ENCODE measurements at places on chromosomes 7 and 10.

GRCh38 chr10:132488231-132488821, 49.3 kb upstream of the INPP5A start:
- DNase-seq = no peak

- no peak for DNase-seq
These were observed 1.8 kb upstream of the GLI3 start for GRCh38 chr7:42238709-42239366.

GRCh38 chr10:131678171-131678570, 222.6 kb upstream of the PPP2R2D start:
- no peak for DNase-seq

DNA sequence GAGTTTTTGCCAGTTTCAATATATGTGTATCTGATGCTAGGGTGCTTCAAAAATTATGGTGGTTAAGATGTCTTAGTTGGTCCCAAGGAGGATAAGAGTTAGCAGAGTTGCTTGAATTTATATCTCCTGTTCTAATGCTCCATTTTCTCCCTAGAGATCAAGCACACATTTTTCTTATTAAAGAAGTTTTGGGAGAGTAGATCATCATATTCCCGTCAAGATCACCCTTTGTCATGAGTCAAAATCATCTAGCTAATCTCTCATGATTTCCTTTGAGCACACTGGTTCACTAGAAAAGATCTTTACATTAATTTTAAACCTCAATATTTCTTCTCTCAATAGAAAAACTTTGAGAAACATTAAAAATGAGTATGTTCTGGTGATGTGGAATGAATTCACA, 429.9 kb upstream of the SEMA3A start:
- DNase-seq = no peak

DNA sequence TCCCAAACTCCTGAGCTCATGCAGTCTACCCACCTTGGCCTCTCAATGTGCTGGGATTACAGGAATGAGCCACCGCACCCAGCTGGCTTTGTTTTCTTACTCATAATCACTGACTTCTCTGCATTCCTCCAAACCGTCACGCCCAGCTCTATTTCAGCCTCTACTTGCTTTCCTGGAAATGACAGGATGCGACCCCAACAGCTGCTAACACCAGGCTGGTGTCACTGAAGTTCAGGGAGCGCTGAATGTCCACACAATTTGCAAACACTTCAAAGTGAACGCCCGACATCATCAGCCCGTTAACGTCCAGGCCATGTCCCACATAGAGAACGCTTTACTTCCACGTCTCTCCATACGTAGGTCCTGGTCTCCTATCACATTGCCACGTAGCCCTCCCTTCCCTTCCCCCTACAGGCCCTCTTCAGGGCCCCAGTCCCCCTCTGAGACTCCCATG, 12.8 kb upstream of the PROSER2 start:
- no peak for DNase-seq

- no peak for DNase-seq
These were observed 113.8 kb upstream of the ADO start for GRCh38 chr10:62690703-62691102.

DNA sequence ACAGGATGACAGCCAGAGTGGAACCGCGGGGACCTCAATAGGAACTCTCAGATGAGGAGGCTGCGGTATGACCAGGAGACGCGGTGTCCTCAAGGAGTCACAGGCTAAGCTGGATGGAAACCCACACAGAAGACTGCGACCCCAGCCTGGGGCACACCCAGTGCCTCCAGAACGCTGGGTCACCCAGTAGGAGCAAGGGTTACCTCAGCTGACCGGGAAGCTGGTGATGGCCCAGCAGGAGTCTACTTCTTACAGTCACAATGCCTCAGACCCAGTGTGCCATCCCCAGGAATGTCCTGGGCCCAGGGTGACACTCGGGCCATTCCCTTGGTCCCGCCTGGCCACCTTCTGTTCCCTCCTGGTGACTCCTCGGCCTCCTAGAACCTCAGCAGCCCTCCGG, 29.9 kb downstream of the CNPY1 start:
- DNase-seq = no peak

GRCh38 chr10:121675344-121675743, 77.1 kb upstream of the FGFR2 start:
- no peak for DNase-seq

DNA sequence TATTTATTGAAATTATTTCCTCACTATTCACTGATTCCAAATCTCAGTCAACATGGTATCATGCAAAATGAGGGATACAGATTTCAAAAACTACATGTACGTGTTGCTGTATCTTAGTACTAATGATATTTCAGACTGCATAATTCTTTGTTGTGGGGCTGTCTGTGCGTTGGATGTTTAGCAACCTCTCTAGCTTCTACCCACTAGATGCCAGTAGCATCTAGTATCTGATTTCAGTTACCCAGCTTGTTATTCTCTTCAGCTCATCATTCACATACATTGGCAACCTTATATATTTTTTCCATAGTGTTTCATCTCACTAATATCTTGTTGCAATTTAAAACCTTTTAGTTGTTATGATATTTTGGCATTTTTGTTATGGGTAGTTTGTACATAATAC, 22.5 kb upstream of the WASL start:
- DNase-seq = no peak

DNA sequence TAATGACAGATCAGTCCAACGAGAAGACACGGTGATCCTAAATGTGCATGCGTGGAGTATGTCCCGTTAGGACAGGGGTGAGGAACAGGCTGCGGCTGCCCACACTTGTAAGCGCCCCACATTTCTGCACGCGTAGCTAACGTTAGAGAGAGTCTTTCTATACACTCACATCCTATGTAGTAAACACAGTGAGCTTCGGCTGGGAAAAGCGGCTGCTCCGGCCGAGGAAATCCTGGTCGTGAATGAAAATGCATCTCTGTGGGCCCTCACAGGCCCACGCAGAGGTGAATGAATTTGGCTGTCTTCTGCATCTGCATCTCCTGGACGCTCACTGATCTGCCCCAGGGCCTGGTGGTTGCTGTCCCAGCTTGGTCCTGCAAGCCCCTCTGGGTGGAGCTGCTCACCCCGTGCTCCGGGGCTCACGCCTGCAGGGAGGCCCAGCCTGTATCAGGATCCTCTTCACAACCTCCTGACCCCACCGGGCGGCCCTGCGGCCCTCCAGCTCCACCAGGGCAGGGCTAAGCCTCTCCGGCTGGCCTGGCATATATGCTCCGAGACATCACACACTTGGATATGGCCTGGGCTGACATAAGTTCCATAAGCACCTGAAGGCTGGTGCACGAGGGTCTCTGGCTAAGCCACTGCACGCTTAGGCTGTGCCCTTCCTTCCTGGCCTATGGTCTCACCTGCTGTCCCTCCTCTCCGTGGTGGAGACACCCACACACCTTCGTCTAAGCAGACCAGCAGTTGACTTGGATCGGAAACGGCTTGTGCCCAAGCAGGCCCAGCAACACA, 117.9 kb upstream of the DIP2C start:
- DNase-seq = no peak

DNA sequence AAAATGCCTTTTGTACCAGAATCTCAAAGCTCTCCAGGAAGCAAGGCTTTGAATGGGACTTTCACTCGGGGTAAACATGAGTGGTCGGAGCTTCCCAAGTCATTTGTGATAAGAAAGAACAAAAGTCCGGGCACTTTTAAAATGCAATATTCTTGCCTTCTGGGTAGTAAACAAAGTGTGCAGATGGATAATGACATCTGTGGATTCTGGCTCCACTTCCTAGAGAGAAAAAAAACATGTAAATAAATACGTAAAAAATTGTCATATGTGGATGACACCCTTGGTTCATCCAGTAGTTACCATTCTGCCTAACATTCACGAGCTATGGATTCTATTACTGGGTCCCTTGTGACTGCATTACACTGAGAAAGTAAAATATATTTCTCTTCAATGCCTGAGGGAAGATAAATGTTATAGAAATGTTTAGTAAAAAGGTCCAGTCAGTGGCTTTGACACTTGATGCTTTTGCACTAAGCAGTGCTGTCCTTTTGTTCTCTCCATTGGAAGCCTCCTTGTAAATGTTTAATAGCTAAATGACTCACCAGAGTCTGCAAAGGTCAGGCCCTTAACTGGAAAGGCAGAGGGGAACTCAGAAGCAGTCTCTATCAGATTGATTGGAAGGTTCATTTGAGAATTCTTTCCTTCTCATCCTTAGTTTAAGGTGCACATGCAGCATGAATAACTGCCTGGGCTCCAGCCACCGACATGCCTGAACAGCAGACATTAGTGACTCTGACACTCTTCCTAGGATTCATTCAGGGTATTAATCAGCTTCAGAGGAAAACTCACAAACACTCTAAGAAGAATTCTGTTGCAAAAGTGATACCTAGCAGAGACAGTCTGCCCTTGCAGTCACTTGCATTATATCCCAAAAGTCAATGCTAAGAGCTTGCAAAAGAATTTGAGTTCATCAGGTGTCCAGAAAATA, 11.7 kb upstream of the EDRF1 start:
- DNase-seq = no peak

GRCh38 chr10:32982293-32982709, 24.3 kb upstream of the ITGB1 start:
- DNase-seq = no peak

DNA sequence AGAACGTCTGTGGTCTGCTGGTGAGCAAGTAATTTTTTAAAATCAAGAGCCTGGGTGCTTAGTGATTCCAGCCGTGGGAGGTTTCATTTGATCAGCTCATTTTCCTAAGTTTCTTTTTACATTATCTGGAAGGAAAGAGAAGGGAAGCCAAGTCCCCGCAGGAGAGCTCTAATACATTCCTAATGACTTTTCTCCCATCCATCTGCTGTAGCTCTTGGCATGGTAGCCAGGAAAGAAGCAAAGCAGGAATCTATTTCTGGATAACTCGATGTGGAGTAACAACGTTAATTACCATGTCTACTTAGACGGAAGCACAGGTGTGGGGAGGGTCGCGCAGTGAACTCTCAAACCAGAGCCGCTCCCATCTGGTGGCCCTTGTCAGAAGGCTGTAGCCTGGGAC, 121.9 kb downstream of the PAXIP1 start:
- no peak for DNase-seq

- peak; percentile 69 for DNase-seq
These were observed 105.5 kb downstream of the MYOF start for GRCh38 chr10:93376372-93377293.

- no peak for DNase-seq
These were observed 186.2 kb downstream of the USP6NL start for GRCh38 chr10:11425296-11425610.

DNA sequence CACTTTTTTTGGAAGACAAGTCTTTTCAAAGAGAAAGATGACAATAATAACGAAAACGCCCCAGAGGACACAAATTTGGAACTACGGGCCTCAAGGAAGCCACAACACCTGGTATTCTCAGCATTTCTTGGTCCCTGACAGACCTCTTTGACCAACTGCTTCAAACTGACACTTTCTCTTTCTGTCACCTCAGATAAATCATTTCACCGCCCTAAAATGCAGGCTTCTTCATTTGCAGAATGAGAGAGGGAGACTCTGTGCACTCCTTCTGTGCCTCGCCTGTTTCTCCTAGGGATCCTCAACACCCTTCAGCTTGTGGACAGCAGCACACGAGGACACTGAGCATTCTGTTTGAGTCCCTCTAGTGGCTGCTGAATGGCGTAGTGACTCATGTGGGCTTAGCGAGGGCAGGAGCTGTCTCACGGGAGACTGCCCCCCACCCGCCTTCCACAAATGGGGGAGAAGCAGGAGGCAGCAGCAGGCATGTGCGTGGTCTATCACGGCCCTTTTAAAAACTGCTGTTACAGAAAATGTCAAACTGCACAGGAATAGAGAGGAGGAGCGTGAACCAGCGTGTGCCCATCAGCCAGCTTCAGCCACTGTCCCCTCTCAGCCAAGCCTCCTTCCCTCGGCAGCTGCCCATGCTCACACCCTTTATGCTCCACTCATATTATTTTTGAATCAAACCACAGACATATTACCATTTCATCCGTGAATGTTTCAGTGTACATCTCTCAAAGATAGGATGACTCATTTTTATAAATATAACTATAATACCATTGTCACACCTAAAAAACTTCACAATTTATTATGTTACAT, 41.4 kb downstream of the GSDME start:
- DNase-seq = no peak

- DNase-seq = no peak
These were observed 459 bp upstream of the FEZF1 start for GRCh38 chr7:122304996-122305421.

- peak; percentile 34 for DNase-seq
These were observed 2.7 kb downstream of the CYCS start for GRCh38 chr7:25122373-25122772.

GRCh38 chr7:108525327-108525984, 479 bp downstream of the PNPLA8 start:
- peak; percentile 92 for DNase-seq

GRCh38 chr7:157465891-157466866, 129.4 kb downstream of the DNAJB6 start:
- no peak for DNase-seq

- no peak for DNase-seq
These were observed 199.8 kb downstream of the ZNF365 start for GRCh38 chr10:62573929-62574328.

GRCh38 chr7:148334441-148334956, 256.1 kb upstream of the C7orf33 start:
- DNase-seq = no peak

- no peak for DNase-seq
These were observed 115.6 kb downstream of the TFEC start for GRCh38 chr7:115914951-115915350.

All from SW 1271 (cell line).